ENCODE measurements at places on chromosomes 1 and 21.

DNA sequence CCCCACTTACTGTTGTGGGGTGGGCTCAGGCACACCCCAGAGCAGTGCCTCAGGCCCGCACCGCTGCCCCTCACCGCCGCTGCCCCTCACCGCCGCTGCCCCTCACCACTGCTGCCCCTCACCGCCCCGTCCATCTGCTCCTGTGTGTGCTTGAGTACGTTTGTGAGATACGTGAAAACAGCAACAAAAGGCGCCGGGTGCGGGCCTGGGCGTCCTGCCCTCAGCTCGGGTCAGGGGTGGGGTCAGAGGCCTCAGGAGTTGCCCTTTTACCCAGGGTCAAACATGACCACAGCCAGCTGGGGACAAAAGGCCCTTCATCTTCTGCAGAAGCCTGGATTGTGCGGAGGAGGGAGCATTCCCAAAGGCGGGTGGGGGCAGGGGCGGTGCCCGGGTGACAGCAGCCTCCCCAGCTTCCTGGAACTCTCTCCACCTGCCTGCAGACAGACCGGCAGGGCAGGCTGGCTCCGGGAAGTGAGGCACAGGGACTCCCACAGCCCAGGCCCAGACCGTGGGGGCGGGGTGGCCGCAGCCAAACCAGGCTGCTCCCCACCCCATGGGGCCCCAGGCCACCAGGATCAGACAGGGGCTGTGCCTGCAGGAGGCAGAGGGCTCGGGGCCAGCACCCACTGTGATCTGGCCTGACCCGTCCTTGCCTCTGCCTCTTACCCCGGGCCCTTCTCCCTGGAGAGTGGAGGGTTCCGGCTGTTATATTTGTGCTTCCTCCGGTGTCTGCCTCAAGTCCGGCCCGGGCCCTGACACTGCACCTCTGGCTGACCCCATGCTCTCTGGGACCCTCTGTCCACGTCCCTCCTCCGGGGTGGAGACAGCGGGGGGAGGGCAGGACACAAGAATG, 2.3 kb upstream of the VWA1 start:
- DNase-seq, result peak; percentile 20

DNA sequence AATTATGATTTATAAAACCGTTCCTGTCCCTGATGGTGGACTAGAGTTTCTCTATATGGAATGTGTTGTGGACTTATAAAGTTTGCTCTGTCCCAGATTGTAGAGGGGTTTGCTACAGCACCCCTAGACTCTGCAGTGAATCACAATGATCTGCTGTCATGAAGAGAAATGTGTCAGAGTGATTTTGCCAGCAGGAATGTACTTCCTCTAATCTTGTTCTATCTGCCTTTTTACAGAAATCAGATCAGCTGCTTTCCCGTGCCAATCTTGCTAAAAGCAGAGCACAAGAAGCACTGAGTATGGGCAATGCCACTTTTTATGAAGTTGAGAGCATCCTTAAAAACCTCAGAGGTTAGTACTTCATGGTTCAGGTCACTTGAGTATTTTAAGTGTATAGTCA, 52.0 kb downstream of the LAMC2 start:
- DNase-seq, result no peak

GRCh38 chr1:76832521-76832920, 34.8 kb upstream of the ST6GALNAC5 start:
- DNase-seq, result no peak

DNA sequence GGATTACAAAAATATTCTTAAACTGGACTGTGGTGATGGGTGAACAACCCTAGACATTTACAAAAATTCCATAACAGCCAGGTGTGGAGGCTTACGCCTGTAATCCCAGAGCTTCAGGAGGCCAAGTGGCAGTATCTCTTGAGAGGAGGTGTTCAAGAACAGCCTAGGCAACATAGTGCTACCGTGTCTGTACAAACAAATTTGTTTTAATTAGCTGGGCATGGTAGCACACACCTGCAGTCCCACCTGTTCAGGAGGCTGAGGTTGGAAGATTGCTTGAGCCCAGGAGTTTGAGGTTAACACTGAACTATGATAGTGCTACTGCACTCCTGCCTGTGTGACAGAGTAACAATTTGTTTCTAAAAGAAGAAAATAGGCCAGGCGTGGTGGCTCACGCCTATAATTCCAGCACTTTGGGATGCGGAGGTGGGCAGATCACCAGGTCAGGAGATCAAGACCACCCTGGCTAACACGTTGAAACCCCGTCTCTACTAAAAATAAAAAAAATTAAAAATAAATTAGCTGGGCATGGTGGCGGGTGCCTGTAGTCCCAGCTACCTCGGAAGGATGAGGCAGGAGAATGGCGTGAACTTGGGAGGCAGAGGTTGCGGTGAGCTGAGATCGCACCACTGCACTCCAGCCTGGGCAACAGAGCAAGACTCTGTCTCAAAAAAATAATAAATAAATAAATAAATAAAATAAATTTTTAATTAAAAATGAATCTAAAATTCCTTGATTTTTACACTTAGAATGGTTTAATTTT, 37.1 kb downstream of the ARID4B start:
- DNase-seq, result no peak

- DNase-seq, result no peak
Observed at GRCh38 chr1:108880850-108881249, 4.1 kb downstream of the GPSM2 start.

GRCh38 chr1:94522304-94522703, 19.3 kb downstream of the F3 start:
- no peak for DNase-seq

DNA sequence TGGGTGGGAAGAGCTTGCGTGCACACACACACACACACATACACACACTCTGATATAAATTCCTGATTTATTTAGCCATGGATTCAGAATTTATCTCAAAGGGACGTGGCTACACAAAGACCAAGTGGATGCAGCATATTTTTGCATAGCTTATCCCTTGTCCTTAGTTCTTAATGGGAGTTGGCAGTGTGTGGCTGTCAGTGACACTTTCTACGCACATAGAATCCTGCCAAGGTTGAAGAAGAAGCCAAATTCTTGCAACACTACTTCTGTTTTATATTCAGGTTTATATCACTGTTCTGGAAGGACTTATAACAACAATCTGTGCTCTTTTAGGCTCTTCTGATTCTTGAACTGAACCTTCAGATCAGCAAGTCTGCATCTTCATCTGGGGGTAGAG, 292.7 kb downstream of the CAMTA1 start:
- no peak for DNase-seq

DNA sequence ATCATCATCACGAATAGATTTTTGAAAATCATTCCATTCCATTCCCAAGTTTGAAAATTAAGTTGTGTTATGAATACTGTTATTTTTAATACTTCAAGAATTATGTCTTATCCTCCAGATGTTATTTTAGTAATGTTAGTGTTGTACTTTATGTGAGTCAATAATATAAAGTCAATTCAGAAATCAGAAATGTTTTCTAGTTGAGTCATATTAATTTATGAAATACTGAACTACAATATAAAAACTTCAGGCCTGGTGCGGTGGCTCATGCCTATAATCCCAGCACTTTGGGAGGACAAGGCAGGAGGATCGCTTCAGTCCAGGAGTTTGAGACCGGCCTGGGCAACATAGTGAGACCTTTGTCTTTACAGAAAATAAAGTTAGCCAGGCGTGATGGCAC, 38.4 kb upstream of the GPR25 start:
- DNase-seq, result no peak

GRCh38 chr21:33047231-33047630, 21.5 kb downstream of the OLIG2 start:
- DNase-seq, result no peak

DNA sequence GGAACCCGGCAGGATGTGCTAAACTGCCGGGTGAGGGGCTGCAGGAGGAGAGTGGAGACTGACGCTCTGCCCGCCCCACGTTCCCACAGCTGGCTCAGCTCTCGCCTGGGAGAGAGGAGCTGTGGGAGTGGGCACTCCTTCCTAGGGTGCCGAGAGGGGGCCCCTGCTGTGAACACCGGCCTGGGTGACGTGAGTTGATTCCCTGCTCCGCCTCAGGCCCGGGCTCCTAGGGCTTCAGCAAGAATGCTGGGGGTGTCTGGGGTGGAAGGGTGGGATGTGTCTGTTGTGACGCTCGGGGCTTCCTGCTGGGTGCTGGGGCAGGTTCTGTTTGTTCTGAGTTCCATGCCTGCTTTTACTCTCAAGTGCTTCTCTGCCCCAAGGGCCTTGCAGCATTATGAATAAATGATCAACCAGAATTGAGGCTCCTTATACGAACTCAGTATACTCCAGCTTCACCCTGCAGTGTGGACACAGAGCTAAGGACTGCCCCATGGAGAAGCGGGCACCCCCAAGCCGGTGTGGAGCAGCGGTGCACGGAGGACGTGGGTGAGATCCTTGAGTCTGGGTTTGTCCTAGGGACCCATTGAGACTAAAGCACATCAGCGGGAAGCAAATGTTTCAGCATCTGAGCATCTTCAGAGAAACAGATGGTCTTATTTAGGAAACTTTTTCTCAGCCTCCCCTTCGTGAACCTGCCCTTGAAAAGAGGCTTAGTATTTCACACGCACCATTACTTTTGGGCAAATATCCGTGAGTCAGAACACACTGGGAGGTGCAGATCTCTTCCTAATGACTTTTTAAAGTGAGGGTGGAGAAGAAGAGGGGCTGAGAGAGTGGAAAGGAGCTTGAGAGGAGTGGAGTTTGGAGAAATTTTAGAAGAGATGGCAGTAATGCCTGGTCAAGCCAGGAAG, 41.7 kb downstream of the SYT6 start:
- no peak for DNase-seq

DNA sequence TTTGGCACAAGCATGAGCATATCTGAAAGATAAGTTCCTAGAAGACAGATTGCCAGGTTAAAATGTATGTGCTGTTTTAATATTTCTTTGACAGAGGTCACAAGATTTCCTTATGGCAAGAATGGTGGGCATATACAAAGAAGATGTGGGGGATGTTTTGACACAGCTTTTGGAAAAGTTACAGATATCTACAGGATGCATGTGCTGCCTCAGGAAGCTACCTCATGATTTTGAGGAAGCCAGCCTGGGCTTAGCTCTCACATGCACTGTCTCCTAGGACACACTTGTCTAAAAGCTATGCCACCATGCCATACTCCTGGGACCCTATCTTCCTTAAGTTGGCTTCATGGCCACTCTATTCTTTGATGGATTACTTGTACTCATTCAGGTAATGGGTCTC, 99.9 kb downstream of the C1orf94 start:
- no peak for DNase-seq

DNA sequence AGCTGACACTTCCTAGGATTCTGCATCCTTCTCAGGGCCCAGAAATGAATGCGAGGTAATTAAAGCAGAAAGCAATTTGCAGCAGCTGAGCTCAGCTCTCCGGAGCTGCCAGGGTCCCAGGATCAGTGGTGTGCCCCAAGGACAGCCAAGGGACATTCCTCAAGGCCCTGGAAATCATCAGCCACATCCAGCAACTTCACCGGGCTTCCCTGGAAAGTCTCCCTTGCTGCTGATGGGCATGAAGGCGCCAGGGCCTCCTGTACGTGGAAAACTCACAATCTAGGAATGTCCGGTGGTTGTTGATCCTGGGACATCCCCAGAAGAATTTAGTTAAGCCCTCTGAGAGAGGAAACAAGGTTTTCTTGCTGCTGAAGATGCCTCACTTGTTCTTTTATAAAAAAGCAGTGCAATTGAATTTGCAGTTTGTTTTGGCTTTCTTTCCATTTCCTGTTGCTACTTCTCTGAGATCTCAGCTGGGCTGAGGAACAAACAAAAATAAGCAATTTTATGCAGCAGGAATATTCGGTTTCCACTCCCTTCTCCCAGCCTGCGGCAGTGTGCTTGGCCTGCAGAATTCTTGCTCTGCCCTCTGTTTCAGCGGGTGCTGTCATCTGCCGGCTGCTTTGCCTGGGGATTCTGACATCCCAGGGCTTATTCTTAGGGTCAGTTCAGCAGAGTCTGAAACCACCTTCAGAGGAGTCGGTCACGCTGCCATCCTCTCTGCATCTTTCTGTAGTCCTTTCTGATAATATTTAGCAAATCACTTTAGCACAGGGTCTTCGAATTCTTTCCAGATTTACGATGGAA, 85.9 kb downstream of the TCP10L start:
- DNase-seq, result no peak

GRCh38 chr1:64675718-64676345, 69.0 kb upstream of the RAVER2 start:
- peak; percentile 20 for DNase-seq

DNA sequence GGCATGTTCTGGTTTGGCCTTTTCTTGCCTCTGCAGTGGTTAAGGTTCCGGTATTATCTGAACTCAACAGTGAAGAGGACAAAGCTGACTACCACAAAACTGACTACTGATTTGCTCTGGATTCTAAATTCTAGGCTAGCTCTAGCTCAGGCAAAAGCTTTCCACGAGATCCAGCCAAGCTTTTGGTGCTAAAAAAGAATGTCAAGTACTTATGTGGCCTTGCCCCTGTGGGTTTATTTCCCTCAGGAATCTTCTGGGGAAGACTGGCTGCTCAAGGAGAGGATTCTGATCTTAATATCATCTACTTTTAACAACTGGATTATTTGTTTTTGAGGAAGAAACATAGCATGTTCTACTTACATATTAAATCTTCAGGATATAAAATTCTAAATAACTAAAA, 26.1 kb upstream of the MTMR11 start:
- DNase-seq, result no peak

- DNase-seq, result no peak
Observed at GRCh38 chr1:220750131-220750515, 2.0 kb downstream of the MTARC2 start.

GRCh38 chr1:29519108-29519787, 282.9 kb downstream of the PTPRU start:
- DNase-seq, result no peak

DNA sequence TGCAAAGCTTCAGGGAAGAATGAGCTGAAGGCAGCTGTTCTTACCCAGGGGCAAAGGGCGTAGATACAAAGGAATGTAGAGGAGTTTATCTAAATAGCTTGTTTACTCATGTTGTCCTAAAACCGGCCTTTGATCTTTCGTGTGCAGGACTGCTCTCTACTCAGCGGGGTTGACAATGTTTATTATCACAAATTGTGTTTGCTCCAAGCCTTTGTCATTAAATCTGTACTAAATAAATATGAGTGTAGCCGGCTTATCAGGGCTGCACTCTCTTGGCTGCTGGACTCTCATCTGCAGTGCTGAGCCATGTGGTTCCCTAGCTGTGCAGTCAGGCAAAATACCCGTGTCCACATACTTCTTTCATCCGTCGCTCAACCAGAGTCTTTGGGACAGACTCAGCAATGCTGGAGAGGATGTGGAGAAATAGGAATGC, 199.0 kb downstream of the LBR start:
- no peak for DNase-seq

DNA sequence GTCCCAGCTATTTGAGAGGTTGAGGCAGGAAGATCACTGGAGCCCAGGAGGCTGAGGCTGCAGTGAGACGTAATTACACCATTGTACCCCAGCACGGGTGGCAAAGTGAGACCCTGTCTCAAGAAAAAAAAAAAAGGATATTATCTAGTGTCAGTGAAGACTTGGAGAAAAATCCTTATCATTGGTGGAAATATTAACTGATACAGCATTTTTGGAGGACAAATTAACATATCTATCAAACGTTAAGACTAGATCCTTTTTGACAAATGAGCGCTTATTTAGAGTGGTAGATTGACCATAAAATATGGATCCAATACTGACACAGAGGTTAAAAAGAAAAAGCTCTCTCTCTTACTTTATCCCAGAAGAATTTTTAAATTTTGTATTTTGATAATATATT, 35.2 kb upstream of the DYRK1A start:
- DNase-seq, result no peak
